SK-N-SH treated with all-trans-retinoic acid at 6 μM for 48 hours (cell line): ENCODE measurements at places on chromosomes 12 and 14.

DNA sequence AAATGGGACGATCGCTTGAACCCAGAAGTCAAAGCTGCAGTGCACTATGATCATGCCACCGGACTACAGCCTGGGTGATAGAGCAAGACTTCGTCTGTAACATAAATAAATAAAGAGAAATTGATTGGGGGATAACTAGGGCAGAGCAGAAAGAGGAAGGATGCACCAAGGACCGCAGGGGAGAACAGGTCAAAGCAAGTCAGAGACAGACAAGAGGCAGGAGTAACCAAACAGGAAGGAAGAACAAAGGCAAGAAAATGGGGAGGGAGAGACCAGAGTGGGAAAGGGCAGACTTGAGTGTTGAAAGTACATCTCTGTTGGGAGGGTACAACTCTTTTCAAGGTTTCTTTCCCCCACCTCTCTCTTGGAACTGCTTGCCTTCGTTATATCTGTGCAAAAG lies 50.8 kb upstream of the ELK3 start:
- ATAC-seq = no peak

DNA sequence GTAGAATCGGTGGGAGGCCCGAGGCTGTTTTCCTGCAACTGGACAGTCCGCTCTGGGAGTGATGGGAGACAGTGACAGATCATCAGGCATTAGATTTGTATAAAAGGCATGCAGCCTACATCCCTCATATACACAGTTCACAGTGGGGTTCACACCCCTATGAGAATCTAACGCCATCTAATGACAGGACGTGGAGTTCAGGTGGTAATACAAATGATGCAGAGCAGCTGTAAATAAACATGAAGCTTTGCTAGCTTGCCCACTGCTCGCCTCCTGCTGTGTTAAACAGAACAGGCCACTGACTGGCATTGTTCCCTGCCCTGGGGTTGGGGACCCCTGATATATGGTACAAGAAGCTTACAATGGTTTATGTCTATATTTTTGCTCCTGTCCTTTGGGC lies 179.0 kb downstream of the LRFN5 start:
- ATAC-seq = no peak

- ATAC-seq = no peak
Measured at GRCh38 chr14:53982546-53982945, 25.9 kb upstream of the BMP4 start.

DNA sequence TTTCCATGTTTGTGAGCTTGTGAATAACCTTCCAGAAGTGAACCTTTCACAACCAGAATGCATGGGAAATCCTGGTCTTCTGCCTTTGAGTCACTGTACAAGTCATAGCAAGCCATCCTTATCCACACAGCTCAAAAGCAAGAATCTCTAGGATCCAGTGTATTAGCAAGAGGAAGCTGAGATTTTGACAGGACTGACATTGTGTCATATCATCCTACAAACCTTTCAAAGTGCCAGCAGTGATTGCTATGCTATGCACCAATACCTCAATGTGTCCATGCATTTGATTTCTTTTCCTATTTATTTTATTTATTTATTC lies 13.5 kb upstream of the NRDE2 start:
- no peak for ATAC-seq

DNA sequence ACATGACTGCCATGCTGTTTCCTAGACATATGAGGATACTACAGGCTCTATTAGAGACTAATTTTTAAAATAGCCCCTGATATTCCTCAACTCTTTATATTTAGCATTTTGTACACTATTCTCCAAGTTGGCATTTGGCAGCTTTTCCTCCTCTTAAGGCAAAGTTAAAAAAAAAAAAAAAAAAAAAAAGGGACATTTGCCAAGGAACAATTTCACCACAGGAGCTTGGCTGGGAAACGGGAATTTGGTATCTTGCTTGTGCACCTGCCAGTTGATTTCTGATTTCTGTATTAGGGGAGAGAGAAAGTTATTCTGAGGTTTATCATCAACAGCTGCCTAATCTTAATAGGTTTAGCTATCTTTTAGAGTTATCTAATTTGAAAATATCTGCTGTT lies 87.2 kb downstream of the CAND1 start:
- no peak for ATAC-seq

DNA sequence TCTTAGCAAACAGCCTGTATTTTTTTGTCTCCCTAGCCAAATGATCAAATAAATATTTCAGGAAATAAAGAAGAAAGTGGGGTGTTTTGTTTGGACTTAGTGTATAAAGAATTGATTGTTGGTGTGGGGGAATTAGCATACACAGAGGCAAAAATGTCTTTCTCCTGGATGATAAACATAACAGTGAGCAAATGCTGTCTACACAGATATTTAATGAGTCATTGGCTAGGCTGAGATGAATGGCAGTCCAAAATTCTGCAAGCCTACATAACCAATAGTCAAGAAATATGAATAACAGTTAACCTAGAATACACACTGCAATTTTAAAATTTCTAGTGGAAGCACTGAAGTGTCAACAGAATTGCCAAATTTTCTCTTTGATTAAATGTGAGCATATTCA lies 35.8 kb downstream of the MYF5 start:
- ATAC-seq = no peak

- no peak for ATAC-seq
Measured at GRCh38 chr14:103530390-103530789, 1.4 kb downstream of the TRMT61A start.

GRCh38 chr14:23071244-23071920 lies 14.1 kb upstream of the CDH24 start:
- ATAC-seq = peak; percentile 96

GRCh38 chr12:52139579-52140062 lies 52.2 kb downstream of the KRT80 start:
- ATAC-seq = peak; percentile 78

DNA sequence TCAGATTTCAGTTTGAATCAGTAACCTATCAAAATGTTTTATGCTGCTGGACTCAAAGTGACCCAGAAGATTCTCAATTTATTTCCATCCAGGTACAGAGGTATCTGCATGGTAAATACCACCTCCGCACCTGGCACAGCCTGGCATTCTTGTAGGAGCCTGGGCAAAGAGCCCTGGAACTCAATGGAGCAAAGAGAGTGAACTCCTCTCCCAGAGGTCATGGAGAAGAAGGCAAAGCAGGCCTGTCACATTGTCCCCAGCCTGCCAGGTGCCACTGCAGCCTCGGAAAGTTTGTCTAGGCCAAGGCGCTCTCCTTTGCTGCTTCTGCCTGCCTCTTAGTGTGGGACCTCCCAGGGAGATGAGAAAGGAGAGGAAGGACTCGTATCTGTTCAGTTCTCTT lies 319.8 kb downstream of the ZFP36L1 start:
- no peak for ATAC-seq

DNA sequence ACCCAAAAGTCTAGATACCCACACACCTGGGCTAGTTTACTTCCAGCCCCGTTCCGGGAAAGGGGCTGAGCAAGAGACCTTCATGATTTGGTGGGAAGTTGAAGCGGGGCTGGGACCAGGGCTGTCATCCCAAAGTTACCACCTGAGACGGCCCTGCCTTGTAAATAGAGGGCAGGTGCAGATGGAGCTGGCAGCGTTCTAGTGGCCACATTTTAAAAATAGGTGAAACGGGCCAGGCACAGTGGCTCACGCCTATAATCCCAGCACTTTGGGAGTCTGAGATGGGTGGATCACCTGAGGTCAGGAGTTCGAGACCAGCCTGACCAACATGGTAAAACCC lies 43.4 kb downstream of the NFKBIA start:
- no peak for ATAC-seq

GRCh38 chr14:105092171-105093037 lies 27.2 kb upstream of the GPR132 start:
- ATAC-seq = peak; percentile 3; the same call in 2 of the 3 replicates

GRCh38 chr14:27184427-27184826 lies 586.6 kb upstream of the NOVA1 start:
- no peak for ATAC-seq

GRCh38 chr12:116525418-116526001 lies 33.7 kb upstream of the MAP1LC3B2 start:
- peak; percentile 91 for ATAC-seq

GRCh38 chr12:93621986-93622385 lies 49.5 kb downstream of the SOCS2 start:
- no peak for ATAC-seq

DNA sequence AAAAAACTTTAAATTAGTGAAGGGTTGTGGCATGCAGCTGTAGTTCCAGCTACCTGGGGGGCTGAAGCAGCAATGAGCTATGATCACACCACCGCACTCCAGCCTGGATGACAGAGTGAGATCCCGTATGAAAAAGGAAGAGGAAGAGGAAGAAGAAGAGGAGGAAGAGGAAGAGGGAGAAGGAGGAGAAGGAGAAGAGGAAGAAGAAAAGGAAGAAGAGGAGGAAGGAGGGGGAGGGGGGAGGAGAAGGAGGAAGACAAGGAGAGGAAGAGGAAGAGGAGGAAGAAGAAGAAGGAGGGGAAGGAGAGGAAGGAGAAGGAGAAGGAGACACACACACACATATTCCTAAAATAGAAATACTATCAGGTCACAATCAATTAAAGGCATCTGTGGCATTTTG lies 32.0 kb downstream of the RXYLT1 start:
- ATAC-seq = no peak

- ATAC-seq = no peak
Measured at GRCh38 chr14:73623504-73624054, 11.3 kb downstream of the ACOT6 start.

GRCh38 chr12:70908978-70909377 lies 11.6 kb downstream of the PTPRR start:
- no peak for ATAC-seq

DNA sequence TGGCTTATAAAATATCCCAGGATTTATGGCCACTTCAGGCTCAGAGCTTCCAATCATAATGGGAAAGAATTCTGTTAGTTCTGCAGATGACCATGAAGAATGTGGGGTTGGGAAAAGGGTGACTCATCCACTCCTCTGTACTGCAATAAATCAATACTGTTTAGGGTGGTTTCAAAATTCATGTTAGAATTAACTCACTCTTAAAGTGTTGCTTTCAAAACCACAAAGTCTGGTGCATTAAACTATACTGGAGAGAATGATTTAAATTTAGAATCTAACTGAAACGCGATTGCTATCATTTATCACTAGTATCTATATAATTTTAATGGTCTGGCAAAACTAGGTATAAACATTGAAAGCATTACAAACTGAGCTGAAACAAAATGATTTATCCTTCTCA lies 798 bp downstream of the CCDC198 start:
- peak; percentile 49; the same call in 2 of the 3 replicates for ATAC-seq

DNA sequence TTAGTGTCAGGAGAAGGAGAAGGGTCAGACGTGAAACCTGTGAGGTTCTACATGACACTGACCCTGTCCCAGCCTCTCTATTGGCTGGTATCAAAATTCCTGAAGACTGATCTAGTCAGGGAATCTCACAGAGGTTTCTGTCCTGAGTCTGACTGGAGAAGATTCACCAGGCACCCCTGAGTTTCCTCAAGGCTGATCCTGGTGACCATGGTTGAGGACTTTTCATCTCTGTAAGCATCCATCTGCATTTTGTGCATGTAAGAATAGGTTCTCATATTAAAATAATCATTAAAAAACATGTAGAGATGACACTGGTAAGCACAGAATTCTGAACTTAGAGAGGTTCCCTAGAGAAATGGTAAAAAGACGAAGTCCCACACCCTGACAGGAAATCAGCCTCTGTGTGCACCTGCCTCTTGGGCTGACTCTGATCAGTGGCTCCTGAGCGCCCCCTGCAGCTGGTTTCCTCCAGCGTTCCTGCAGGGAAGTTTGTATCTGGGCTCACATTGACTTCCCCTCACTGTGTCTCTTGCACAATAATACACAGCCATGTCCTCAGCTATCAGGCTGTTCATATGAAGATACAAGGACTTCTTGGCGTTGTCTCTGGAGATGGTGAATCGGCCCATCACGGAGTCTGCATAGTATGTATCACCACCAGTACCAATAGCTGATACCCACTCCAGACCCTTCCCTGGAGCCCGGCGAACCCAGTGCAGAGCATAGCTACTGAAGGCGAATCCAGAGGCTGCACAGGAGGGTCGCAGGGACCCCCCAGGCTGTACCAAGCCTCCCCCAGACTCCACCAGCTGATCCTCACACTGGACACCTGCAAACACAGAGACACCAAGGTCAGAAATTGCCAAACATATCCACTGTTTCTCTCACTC lies 991.9 kb downstream of the TMEM121 start:
- ATAC-seq = no peak

DNA sequence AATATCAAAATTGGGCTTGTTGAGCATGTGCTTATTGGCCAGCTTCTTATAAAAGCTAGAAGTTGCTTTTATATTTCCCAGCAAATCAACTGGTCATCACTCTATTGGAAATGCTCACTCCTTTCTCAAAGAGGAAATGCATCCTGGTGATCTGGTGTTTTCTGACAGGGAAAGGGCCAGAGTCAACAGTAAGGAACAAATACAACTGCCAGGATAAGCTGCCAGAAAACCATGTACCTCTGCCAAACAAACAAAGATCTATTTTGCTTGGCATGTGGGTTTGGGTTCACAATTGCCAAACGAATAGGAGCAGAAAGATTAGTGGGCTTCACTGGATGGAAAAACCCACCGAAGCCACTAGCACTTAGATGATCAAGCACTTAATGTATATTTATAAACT lies 126.9 kb upstream of the PDZRN4 start:
- no peak for ATAC-seq

- peak; percentile 65 for ATAC-seq
Measured at GRCh38 chr12:52390739-52391617, 5.5 kb upstream of the KRT84 start.

GRCh38 chr12:109934026-109934425 lies 34.0 kb downstream of the TCHP start:
- ATAC-seq = peak; percentile 49; the same call in 2 of the 3 replicates

DNA sequence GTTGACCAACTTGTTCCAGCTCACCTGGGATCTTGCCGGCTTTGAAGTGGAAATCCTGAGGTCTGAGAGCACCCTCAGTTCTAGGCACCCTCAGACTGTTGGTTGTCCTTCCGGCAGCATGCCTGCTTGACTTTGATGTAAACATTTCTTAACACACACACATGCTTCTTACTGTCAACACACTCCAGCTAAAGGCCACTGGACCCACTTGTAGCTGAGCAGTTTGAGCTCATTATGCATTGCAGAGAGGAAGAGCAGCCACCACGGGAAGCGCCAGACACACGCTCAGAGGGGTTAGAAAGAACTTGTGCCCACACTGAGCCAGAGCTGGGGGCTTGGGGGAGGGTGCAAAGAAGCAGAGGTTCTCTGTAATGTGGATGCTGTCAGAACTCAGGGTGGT lies 55.8 kb downstream of the TNFAIP2 start:
- no peak for ATAC-seq

- peak; percentile 52 for ATAC-seq
Measured at GRCh38 chr14:54901380-54902142, 1.1 kb downstream of the GCH1 start.

DNA sequence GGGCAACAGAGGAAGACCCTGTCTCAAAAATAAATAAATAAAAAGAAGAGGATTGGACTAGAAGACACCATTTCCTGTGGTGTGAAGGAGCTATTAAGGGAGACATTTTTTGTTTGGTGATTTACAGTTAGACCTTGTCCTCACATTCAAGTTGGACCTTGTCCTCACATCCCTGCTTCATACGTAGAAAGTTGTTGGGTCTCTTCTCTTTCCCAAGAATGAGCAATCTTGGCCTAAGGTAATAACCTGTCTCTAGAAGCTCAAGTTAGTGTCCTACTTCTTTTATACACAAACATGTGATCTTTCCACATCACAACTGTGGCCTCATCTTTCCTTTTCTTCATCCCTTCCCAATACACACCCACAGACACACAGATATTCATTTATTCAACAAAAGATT lies 13.0 kb downstream of the APOLD1 start:
- ATAC-seq = no peak
